PC-9 (cell line): ENCODE measurements at places on chromosomes 13 and 19. TPM values are rescaled to one million over a fixed set of nuclear protein-coding genes. Genes with fewer than 3 reads are reported as not detected.

DNA sequence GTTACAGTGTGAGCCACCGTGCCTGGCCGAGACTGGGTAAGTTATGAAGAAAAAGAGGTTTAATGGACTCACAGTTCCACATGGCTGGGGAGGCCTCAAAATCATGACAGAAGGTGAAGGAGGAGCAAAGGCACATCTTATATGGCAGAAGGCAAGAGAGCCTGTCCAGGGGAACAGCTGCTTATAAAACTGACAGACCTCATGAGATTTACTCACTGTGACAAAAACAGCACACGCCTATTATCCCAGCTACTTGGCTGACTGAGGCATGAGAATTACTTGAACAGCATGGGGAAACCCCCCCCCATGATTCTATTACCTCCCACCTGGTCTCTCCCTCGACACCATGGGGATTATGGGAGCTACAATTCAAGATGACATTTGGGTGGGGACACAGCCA lies 23.4 kb upstream of the ZNF561 start:
- no peak for DNase-seq

GRCh38 chr19:35959040-35959967 lies 23.1 kb downstream of the LRFN3 start:
- DNase-seq, result no peak

SIGLEC10 gene
- total RNA-seq, result not detected in 2 replicates

DNA sequence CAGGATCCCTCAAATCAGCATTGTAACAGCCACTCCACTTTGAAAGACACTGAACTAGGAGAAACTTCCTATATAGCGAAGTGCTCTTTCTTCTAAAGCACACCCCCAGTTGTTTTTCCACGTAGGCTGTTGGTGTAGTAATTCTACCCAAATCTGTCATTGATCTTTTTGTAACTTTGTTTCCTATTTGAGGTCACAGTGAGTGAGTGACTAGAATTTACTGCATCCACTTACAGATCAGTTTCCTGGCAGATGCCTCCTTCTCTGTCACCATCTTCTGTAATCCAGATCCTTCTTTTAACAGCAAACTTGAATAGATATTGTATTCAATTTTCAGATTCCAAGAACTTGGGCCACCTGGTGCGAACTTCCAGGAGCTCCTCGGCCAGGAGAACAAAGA lies 15.3 kb downstream of the ZAR1L start:
- no peak for DNase-seq

- no peak for DNase-seq
These were observed 238.1 kb downstream of the FOXO1 start for GRCh38 chr13:40428354-40428753.

PBX4 gene
- total RNA-seq, result 5.7 and 7.4 TPM in 2 replicates

GRCh38 chr13:38176664-38177063 lies 173.0 kb upstream of the UFM1 start:
- DNase-seq, result no peak

VAV1 gene
- total RNA-seq, result 7.5 and 8.2 TPM in 2 replicates

DNA sequence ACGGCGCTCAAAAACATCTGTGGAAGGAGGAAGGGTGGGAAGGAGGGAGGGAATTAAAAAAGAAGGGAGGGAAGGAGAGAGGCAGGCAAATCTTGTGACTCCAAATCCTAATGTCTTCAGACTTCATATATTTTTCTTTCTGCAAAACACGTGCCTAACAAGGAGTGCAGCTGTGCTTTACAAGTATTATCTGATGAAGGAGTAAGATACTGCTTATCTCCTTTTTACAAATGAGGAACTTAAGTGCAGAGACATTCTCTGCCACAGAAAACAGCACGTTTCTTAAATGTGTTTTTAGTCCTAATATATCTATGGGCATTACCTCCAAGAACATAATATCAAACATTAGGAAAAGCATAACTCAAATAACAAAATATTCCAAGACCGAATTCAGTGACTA lies 6.5 kb downstream of the FLT3 start:
- DNase-seq, result no peak

DNA sequence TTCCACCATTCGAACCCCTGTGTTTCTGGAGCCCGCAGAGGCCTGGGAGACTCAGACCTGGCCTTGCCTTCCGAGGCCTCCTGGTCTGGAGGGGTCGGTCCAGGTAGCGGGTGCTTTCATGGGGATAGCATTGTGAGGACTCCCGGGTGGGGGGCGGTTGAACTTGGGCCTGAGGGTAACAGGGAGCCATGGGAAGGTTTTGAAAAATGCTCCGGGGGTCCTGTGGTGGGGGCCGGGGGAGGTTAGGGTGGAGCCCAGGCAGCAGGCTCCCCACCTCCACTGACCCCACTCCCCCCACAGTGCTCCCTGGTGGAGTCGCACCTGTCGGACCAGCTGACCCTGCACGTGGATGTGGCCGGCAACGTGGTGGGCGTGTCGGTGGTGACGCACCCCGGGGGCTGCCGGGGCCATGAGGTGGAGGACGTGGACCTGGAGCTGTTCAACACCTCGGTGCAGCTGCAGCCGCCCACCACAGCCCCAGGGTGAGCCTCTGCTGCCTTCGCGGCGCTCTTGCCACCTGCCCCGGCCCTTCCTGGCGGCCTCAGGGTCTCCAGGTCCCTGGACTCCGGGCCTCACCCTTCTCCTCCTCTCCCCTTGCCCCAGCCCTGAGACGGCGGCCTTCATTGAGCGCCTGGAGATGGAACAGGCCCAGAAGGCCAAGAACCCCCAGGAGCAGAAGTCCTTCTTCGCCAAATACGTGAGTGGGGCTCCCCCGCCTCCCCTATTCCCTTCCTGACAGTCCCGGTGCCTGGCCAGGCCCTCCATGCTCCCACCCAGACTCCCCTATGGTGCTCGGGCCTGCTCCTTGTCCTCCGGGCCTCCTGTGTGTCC lies 3.8 kb upstream of the GARIN5A start:
- DNase-seq, result no peak

- no peak for DNase-seq
These were observed 47.5 kb upstream of the SLC7A9 start for GRCh38 chr19:32916969-32917615.

GRCh38 chr19:11050323-11051114 lies 38.7 kb upstream of the LDLR start:
- no peak for DNase-seq

DNA sequence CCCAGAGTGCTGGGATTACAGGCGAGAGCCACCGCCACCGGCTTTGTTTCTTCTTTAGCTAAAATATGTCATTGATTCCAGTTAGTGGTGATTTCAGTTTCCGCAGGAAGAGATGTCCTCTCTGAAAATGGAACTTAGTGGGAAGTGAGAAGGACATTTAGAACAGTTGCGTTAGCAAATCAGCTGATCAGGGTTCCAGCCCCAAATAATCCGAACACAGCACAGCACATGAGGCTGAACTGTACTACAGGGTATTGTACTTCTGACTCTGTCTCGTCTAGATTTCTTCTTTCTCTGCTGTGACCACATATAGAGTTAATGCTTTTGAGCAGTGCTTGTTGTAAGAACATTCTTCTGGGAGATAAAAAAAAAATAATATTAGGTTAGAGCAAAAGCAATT lies 314.4 kb downstream of the MYO16 start:
- DNase-seq, result no peak

- no peak for DNase-seq
These were observed 418.1 kb upstream of the ARGLU1 start for GRCh38 chr13:106986033-106986484.

- DNase-seq, result peak; percentile 83
These were observed 20.9 kb downstream of the TECR start for GRCh38 chr19:14550201-14550754.

GRCh38 chr13:49454388-49455006 lies 10.4 kb downstream of the SETDB2 start:
- no peak for DNase-seq

DACH1 gene
- total RNA-seq, result 0.53 and 1.5 TPM in 2 replicates
